ENCODE measurements at places on chromosomes 6 and 20.

- DNase-seq, result no peak
These were observed 69.2 kb upstream of the CST7 start for GRCh38 chr20:24879875-24880274.

DNA sequence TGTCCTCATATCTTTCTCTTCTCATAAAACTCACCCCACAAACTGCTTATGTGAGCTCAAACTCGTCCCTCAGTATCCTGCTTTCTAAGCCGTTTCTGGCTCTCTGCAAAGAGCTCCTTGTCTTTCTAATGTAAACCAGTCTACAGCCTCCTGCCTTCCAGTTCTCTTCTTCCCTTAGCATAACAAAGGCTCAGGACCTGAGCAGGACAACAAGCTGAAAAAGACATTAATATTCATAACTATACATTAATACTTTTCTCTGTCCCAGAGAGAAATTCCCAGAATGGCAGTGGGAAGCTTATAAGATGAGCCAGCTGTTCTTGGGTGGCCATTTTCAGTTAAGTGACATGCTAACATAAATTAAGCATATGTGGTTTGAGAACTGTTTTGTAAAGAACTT lies 207.0 kb upstream of the TCF21 start:
- no peak for DNase-seq

DNA sequence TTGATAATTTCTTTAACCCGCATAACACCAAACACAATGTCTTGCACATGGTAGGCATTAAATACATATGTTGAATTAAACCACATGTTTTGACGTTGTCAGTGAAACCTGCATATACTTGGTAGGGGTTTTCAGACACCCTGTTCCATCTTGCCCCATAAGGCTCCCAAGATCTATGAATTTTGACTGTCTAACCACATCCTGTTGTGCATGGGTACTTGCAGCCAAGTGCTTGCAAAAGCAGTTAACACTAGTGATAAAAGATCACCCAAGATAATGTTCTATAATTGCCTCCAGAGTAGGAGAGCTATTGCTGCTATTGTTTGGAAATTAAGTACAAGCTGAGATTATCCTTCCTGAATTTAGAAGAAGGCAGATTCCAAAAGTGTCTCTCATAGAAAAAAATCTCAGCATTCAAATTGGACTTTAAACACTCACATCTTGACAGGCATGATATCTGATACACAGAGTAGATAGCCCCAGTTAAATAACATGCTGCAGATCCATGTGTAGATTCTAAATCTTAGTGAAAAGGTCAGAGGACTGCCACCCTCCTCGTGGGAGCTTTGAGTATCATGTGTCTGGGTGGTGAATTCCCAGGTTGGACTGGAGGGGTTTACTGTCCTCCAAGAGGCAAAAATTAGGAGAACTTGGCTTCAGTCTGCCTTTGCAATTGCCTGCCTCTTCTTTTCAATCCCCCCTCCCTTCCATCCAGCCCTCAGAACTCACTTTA lies 25.8 kb upstream of the CCN6 start:
- no peak for DNase-seq

GRCh38 chr20:53468587-53468986 lies 125.1 kb downstream of the ZNF217 start:
- DNase-seq, result no peak

DNA sequence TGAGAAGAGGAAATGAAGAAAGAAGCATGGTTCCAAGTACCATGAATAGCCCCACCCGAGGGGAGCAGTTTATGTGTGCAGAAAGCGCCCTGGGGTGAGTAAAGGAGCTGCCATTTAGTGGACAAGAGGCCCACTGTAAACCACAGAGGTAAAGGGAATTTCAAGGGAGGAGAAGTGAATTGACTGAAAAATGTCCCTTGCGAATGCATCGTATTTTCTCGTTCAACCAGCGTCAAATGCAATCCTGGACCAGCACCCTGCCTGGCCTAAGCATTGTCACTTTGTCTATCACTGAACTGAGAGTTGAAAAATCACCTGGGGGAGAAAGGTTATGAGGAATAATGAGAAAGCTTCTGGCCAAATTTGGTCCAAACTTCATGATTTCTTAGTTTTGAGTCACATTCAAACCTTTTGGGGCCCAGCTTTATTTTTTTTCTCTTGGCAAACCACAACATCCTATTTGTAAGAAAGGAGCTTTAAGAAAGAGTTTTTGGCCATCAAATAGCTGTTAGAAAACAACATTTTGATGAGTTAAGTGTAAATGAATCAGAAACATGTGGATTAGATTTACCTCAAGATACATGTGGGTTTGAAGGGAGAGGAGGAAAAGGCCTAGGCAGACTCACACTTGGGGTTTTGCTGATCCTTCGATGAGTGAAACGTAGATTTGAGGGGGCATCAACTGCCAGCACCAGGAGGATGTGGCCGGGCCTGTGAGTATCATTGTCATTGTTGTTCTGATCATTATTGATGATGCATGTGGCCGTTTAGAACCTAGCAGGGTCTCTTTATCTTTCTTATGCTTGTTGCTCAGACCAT lies 214.0 kb downstream of the CLIC5 start:
- no peak for DNase-seq

DNA sequence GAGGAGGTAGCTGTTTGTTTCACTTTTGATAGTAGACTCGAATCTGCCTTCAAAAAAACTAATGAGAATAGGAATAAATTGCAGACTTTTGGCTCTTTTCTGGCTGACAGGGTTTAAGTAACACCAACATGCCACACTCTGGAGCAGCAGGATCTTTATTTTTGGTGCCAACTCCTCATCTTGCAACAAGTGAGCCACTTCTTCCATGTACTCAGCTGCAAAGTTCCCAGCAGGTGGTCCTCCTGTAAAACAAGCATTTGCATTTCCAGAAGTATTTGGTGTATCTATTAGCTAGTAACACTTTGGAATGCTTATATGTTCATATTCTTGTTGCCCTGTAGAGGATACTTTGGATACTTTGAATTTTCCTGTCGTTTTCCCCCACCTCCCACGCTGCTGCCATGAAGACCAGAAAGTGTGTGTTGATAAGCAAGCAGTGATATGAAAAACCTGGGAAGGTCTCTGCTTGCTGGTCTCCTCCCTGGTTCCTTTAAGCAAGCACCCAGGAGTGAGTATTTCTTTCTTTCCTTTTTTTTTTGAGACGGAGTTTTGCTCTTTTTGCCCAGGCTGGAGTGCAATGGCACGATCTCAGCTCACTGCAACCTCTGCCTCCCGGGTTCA lies 1.0 kb downstream of the ARMH2 start:
- DNase-seq, result no peak

DNA sequence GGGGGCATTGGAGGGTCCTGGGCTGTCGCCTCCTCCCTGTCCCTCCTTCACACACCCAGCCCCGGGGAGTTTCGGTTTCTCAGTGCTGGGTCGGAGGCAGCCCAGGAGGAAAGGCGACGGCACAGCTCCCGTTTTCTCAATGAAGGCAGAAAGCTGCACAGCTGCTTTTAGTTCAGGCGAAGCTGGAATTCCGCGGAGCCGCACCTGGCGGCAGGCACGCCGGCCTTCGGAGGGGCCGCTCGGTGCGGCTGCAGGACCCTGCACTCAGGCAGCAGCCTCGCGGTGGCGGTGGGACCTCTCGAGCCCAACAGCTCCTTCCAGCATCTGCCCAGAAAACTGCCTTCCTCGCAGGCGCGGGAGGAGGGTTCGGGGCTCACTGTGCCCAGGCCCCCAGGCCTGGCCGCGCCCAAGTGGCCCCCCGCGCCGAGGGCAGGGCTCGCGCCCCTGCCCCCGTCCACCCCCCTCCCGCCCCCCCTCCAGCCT lies 4.6 kb downstream of the FOXQ1 start:
- no peak for DNase-seq

GRCh38 chr20:20966171-20966570 lies 140.0 kb downstream of the LINC00237 start:
- DNase-seq, result no peak

DNA sequence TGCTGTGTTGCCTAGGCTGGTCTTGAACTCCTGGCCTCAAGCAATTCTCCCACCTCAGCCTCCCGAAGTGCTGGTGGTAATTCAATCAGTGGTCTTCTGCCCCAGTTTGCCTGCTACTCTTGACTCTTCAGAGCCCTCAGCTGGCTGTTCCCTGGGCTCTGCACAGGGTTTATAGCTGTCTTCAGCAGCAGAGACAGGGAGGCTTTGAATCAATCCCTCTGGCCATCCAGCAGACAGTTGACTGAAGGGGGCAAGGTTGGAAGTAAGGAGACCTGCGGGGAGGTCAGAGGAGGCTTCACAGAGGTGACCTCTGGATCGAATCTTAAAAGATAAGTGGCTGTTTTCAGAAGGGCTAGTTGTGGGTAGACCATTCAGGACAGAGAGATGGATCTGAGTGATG lies 26.0 kb upstream of the KIF3B start:
- no peak for DNase-seq

- DNase-seq, result peak; percentile 39
These were observed 14.9 kb downstream of the DYNLT1 start for GRCh38 chr6:158629367-158630221.

DNA sequence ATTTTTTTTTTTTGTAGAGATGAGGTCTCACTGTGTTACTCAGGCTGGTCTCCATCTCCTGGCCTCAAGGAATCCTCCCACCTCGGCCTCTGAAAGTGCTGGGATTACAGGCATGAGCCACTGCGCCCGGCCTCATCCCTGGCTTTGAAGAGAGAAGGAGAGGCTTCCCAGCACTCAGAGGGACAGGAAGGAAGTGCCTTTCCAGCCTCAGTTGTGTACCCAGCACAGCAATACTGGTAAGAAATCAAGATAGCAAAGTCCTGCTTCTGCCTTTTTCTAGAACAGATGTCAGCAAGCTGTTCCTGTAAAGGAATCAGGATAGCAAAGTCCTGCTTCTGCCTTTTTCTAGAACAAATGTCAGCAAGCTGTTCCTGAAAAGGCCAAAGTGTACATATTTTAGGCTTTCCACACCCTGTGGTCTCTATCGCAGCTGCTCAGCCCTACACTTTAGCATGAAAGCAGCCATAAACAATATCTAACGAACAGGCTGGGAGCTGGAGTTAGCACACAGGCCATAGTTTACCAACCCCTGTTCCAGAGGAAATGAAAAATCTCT lies 6.3 kb upstream of the PLTP start:
- no peak for DNase-seq

DNA sequence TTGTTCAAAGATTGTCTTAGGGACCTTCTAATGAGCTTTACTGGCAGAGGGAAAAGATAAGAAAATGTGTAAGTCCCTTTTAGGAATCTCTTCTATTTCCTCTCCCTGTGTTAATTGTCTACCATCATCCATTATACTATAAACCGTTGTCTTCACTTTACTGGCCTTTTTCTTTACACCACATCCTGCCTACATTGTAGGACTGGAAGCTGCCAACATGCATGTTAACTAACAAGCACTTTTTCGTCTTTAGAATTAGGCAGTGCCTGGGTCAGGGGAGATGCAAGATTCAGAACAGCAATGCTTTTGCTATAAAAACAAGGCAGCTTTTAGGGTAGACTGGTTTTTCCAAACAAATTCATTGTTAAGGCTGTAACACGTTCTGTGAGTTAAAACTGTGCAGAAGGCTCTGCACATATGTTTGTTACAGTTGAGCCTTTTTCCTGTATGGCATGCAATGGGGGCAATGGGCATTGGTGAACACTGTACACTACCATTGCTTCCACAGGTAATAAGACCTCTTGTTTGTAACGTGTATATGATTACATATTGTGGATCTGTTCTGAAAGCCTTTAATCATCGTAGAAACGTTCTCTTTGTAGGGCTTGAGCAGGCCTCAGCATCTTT lies 10.9 kb upstream of the PKIG start:
- DNase-seq, result no peak

All from psoas muscle (tissue), 8 donors.